ENCODE measurements at places on chromosomes 16 and 17. TPM values are rescaled to one million over a fixed set of nuclear protein-coding genes. Genes with fewer than 3 reads are reported as not detected.

Gene HS3ST3A1
- not detected for total RNA-seq

Gene MYCBPAP
- total RNA-seq, result not detected

Gene KRT36
- not detected for total RNA-seq

Gene C17orf78
- not detected for total RNA-seq
